ENCODE measurements at places on chromosomes 5 and 9.

DNA sequence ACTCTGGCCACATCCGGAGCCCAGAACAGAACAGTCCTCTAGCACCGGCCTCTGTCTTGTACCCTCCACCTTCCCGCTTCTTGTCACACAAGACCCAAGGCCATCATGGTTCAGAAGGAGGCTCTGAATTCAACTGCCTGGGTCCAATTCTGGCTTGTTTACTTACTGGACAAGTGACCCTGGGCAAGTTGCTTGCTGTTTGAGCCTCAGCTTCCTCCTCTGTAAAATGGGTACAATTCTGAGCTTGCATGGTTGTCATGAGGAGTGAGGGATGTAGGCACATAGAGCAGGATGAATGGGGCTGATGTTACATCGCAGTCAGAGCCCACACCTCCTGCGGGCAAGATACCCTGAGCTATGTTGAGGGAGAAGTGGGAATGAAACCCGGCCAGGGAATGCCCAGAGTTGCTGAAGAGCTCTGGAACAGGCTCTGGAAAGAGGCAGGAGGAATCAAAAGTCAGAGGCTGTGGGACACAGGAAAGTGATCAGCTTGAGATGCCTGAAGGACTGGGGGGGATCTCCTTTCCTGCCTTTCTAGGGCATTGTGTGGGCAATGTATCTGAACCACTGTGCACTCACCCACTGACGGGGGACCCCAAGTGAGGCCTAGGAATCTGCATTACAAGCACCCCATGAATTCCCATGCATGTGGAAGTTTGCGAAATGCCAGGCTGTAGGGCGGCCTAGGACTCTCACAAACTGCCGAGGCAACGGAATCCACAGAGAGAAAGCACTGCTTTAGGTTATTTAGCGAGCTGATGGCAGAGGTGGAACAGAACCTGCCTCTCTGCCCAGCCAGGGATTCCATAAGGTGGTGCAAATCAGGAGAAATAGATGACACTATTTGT, 29.4 kb upstream of the IL17B start:
- DNase-seq, result no peak

DNA sequence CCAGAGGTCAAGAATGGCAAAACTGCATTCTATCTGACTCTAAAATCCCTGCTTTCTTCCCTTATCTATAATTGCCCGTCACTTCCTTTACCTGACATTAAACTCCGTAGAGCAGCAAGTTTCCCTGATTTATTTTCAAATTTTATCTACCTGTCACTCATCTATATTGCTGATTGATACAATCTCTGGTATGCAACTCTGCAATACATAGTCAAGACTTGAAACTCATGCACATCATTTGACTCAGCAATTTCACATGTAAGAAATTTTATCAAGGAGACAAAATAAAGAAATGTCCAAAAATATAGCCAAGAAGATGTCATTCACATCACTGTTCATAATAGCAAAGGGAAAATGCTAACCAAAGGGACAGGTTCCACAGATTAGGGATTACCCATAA, 39.5 kb downstream of the FBXW11 start:
- DNase-seq, result no peak

- peak; percentile 17 for DNase-seq
Measured at GRCh38 chr9:27784847-27785713, 211.8 kb upstream of the C9orf72 start.

DNA sequence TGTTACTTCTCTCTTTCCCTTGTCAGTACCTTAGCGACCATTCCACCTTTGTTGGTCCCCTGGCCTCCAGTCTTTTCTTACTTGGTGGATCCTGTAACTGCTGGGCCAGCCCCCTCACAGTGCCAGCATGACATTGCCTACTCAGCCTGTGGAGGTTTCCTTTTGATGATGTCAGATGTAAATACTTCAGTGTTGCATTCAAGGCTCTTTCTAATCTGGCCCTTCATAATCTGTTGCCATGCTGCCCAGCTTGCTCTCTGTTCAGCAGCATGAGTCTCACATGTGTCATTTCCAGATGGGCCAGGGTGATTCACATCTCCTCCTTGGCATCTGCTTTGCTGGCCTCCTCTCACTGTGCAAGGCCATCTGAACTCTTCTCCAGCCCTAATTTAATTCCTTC, 57.1 kb downstream of the MAST4 start:
- no peak for DNase-seq

- no peak for DNase-seq
Measured at GRCh38 chr9:37876376-37876775, 27.6 kb downstream of the SLC25A51 start.

DNA sequence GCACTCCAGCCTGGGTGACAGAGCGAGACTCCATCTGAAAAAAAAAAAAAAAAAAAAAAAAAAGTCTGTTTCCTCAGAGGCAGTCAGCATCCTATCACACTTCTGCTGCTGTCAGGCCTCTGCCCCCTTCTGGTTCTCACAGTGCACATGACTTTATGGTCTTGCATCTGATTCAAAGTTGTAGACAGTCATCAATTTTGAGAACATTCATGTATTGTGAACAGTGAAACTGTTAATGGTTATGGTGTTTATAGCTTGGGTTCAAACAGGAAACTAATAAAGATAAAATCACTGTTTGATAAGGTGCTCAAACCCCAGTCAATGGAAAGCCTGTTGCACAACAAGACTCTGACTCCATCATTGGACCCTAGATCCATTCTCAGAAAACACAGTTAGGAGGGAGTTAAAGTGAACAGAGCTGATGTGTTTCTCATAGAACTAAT, 61.4 kb downstream of the FOXD1 start:
- DNase-seq, result no peak

GRCh38 chr5:115815006-115815692, 1.3 kb downstream of the CDO1 start:
- DNase-seq, result no peak

DNA sequence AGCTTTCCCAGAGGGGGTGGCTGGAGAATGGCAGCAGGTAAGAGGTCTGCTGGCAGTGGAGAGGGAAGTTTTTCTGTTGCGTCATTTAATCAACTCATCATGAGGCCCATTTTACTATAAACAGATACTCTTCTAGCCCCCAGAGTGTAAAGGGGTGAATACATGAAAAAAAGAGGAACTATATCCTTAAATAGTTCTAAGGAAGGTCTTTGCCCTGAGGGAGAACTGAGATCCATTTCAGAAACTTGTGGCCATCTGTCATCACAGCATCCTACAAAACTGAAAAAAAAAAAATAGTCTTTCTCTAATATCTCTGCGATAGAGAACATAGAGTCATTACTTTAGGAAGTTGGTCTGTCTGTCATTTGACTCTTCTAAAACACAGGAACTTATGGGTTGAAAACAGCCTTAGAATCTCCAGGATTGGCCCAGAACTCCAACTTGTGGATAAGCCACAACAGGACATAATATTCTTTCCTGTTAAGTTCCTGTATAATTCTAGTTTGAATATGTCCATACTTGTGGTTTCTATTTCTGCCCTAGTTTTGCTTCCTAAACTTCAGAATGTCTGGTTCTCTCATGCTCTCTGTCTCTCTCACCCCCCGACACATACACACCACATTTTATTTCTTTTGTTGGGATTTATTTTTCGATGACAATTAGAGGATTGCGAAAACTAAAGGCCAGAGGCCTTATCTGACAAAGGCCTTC, 238.5 kb upstream of the PIK3R1 start:
- DNase-seq, result no peak

GRCh38 chr9:103804077-103804735, 289.9 kb upstream of the SMC2 start:
- no peak for DNase-seq

DNA sequence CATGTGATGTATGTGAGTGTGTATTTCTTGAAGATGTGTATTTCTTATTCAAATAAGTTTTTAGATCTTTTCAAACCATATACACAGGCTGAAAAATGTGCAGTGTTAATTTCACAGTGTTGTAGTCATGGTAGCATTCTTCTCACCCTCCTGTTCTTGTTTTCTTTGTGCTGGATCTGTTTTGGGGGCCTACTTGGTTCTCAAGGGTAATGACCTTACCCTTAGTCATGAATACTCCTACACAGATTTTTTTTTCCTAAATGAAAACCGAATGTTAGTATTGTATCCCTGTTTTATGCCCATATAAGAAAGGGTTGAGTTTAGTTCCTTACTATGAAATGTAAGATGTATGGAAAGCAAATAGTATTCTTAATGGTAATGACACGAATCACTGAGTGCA, 88.0 kb downstream of the SLC44A1 start:
- no peak for DNase-seq

GRCh38 chr5:82332886-82333615, 54.9 kb upstream of the RPS23 start:
- no peak for DNase-seq

DNA sequence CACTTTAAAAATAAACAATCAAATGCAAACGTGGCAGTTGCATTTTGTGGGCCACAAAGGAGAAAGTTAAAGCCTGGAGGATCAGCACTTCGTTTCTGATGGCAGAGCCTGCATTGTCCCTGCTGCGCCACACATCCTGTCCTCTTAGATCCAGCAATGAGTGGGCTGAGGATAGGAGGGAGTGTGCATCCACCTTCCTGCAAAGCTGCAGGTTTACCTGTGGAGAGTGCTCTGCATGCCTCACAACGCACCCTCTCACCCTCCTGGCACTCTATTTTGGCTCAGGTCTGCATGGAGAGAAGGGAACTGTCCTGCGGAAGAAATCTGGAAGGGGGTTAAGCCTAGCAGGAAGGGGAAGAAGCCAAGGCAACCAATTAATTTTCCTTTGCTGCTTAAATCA, 212.2 kb upstream of the SLC24A2 start:
- no peak for DNase-seq

- DNase-seq, result no peak
Measured at GRCh38 chr9:111957856-111958631, 61.4 kb downstream of the UGCG start.
